MCF 10A (cell line): ENCODE measurements at places on chromosomes 5 and 9. TPM values are rescaled to one million over a fixed set of nuclear protein-coding genes. Genes with fewer than 3 reads are reported as not detected.

Gene ENTPD2
- 13.4 and 31.5 TPM in 2 replicates for total RNA-seq

- DNase-seq, result no peak
Observed at GRCh38 chr5:88660947-88661805, 221.8 kb downstream of the MEF2C start.

- no peak for DNase-seq
Observed at GRCh38 chr5:174324680-174325079, 279.2 kb downstream of the NSG2 start.

Gene HMGCR
- total RNA-seq, result 47.7 and 59.9 TPM in 2 replicates

- DNase-seq, result no peak
Observed at GRCh38 chr9:98550206-98550820, 158.4 kb downstream of the GABBR2 start.

- no peak for DNase-seq
Observed at GRCh38 chr9:108021096-108021710, 531.6 kb upstream of the KLF4 start.

DNA sequence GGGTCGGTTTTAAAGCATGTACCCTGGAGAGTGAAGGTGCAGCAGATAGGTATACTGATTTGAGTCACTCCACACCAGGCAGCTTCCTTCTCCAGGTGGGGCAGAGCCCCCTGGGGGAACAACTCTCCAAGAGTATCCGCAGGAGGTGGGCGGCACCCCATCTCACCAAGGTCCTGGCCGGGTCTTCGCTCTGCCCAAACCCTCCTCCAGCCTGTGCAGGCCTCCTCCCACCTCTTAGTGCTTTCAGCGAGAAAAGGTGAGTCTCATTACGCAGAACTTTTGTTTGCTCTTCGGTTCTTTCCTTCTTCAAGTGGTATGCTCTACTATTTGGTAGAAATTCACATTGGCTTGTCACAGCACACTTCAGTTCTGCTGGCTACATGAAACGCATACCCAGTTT, 13.7 kb downstream of the SPACA9 start:
- DNase-seq, result no peak

GRCh38 chr5:10902145-10902544, 141.1 kb upstream of the DAP start:
- DNase-seq, result peak; percentile 35

Gene ZNF300
- 14.6 and 15.4 TPM in 2 replicates for total RNA-seq

DNA sequence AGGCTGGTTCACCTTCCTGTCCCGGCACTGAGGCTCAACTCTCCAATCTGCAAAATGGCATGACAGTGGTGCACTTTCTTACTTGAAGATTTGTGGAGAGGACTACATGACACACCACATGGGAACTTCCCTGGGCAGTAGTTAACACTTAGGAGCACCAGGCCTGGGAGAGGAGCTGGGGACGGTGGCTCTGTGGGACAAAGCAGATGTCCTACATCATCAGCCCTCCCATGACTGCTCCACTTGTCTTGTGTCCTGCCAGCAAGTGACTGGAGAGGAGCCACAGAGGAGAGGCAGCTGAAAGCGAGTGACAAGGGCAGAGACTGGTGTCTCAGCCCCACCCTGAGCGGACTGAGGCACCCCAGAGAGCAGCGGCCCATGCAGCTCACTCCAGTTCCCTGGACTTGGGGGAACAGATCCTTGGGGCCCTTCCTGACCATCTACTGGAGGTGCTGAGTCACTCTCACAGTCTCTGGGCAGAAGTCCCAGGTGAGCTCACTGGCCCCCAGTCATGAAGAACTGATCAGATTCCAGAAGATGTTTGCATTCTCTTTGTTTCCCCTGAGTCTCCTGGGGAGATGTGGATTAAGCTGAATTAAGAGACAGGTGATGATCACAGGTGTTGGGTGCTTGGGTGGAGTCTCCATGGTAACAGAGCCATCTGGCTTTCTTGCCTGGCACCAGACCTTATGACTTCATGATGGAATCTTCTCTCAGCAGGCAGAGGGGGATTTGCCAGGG, 13.2 kb upstream of the SLC25A48 start:
- DNase-seq, result peak; percentile 49

Gene RLN2
- total RNA-seq, result not detected in 2 replicates

- no peak for DNase-seq
Observed at GRCh38 chr5:37121465-37121864, 127.7 kb downstream of the CPLANE1 start.

Gene SPINK7
- not detected in 2 replicates for total RNA-seq

DNA sequence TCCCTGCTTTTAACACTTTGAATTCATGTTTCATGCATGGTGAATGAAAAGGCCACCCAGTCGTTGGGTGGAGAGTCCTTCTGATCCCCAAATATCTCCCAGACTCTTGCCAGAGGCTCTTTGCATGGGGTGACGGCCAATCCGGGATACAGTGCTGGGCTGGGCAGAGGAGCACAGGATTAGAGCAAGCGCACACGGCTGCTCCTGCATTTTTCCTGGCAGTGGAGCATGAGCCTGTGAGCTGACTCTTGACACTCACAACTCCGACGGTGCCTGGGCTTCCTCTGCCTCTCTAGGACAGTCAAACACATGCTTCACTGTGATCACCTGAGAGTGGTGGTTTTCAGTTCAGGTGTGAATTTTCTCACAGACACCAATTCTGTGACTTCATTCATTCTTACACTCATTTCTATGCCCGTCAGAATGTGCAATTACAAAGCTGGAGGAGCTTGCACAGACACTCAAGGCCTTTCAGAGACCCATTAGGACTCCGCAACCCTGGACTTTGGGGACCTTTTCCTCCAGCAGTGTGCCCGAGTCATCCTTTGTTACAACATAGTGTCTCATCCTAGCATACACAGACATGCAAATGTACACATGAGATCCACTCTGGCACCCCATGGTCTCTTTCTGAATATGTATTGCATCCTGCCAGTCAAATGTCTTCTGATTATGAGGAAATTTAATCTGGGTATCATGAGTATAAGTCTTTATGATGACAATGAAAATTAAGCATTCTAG, 206.6 kb downstream of the ICE1 start:
- no peak for DNase-seq

Gene AFAP1L1
- total RNA-seq, result 4.8 TPM in 2 replicates

DNA sequence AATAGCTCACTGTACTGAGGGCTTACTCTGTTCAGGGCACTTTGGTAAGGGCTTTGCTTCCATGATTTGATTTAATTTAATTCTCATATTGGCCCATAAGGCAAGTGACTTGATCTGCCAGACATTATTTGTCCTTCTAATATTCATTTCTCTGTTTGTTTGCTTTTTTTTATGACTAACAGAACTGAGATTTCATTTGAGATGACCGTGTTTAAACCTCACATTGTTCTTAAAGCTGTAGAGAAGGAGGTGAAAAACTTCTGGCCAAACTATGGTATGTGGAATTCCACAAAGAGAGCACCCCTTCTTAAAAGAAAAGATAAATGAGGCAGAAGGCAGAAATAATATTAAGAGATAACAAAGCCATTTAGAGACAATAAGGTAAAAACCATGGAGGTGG, 775.6 kb upstream of the ACO1 start:
- DNase-seq, result no peak

Gene TPM2
- 161 and 207 TPM in 2 replicates for total RNA-seq

DNA sequence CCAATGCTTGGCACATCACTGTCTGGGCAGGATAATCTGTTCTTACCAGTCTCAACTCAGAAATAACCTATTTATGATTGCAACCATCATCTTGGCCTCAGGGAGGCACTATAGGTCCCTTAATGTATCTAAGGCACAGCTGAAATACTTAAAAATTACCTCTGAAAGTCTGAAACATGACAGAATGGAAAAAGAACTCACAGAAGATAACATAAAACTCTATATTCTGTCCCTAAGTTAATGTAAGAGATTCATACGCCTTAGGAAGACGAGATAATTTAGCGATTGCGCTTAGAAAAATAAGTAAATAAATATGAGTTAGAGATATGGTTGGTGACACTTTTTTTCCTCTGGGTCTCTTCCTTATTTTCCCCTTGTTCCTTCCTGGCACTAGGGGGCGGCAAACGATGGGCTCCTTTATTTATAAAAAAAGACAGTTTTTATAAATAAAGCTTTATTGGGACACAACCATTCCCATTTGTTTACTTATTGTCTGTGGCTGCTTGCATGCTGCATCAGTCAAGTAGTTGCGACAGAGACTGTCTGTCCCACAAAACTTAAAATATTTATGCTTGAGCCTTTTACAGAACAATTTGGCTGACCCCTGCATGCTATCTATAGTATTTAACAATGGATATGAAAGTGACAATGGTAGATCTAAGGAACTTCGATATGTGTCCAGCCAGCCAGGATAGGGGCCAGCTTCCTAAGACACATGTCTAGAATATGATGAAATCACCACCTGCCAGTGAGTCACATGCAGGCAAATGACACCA, 79.6 kb downstream of the PDE4D start:
- peak; percentile 68 for DNase-seq

GRCh38 chr5:56011835-56012234, 17.1 kb upstream of the IL6ST start:
- peak; percentile 35 for DNase-seq

- no peak for DNase-seq
Observed at GRCh38 chr9:135976944-135977343, 15.8 kb upstream of the UBAC1 start.

- peak; percentile 83 for DNase-seq
Observed at GRCh38 chr9:99807276-99807852, 14.3 kb upstream of the NR4A3 start.

DNA sequence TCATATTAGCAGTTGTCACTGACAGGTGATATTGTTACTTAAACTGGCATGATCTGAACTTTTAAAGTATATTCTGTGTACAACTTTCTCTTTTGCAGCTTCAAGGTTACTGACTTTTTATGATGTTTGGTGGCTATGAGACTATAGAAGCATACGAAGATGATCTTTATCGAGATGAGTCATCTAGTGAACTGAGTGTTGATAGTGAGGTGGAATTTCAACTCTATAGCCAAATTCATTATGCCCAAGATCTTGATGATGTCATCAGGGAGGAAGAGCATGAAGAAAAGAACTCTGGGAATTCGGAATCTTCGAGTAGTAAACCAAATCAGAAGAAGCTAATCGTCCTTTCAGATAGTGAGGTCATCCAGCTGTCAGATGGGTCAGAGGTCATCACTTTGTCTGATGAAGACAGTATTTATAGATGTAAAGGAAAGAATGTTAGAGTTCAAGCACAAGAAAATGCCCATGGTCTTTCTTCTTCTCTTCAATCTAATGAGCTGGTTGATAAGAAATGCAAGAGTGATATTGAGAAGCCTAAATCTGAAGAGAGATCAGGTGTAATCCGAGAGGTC, 5.9 kb downstream of the ZCCHC7 start:
- DNase-seq, result no peak

Gene QRFP
- not detected in 2 replicates for total RNA-seq

DNA sequence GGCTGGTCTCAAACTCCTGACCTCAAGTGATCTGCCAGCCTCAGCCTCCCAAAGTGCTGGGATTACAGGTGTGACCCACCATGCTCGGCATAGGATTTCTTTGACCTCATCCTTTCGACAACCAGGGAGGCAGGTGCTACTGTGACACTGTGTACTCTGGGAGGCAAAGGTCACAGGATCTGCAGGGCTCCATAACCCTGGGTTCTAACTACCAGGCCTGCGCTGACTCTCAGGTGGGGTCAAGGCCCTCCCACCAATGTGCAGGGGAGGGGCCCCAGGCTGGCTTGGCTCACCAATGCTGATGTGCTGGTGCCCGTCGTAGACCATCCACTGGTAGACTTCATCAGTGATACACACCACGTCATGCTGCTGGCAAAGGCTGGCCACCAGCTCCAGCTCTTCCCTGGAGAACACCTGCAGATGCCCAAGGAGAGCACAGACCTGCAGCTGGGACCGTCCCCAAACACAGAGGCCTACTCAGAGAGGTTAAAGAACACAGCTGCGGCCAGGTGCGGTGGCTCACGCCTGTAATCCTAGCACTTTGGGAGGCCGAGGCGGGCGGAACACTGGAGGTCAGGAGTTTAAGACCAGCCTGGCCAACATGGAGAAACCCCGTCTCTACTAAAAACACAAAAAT, 7.0 kb upstream of the SPOUT1 start:
- no peak for DNase-seq

GRCh38 chr9:122781671-122782070, 7.1 kb upstream of the OR5C1 start:
- DNase-seq, result no peak

Gene FOXD4L5
- total RNA-seq, result 0.49 and 0.52 TPM in 2 replicates

- no peak for DNase-seq
Observed at GRCh38 chr5:4905674-4906520, 234.2 kb upstream of the ADAMTS16 start.

- no peak for DNase-seq
Observed at GRCh38 chr9:16656432-16657169, 213.9 kb downstream of the BNC2 start.

DNA sequence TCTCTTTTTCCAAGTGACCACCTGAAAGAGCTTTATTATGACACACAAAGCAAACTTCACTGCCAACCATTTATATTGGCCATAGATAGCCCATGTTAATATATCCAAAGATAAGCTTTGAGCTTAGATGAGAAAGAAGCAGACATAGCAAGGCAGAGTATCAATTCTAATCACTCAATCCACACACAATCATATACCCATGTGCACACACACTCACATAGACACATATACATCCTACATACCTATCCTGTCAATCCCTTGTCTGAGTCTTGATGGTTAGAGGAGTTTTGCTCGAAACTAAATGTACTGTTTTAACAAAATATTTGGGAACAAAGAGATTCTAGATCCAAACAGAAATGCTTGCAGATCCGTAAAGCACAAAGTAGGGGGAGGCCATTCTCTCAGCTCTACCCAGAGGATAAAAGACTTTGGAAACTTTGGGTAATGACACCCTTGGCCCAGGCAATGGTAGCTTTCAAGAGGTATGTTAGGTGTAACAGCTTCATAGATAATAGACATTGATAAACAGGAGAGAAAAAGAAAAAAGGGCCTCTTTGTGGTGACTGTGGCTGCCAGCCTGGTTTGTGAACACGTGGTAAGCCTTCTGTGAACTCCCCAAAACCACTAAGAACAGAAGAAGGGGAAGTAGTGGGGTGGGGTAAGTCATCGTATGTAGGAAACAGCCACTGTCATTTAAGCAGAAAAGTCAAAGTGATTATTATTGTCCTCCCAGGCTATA, 121.6 kb downstream of the TLR4 start:
- DNase-seq, result no peak

DNA sequence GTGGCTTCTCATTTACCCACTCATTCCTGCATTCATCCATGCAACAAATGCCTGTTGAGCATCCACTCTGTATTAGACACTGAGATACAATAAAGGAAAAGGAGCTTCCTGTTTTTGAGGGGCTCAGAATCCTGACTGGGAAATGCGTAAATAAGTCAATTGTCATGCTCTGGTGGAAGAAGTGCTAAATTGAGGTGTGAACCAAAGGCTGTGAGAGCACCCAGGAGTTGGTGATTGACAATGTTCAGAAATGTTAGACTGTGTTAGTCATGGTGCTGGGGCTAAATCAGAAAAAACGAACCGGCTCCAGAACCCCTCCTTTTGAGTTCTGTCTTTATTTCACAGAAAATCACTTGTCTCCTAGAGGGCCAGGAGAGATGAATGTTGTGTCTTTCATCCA, 558.6 kb upstream of the SGCD start:
- no peak for DNase-seq

DNA sequence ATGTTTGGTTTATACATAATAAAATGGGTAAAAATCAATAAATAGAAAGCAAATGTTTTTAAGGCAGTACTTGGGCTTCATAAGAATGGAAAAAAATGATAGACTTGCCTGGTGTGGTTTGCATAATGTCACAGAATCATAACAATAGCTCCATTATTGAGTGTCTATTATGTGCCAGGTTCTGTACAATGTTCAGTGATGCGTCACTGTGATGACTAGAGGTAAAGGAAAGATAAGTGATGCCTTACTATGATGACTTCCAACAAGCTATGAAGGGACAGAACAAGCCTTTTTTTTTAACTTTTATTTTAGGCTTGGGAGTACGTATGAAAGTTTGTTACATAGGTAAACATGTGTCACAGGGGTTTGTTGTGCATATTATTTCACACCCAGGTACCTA, 128.8 kb downstream of the TMC1 start:
- no peak for DNase-seq
